ENCODE measurements at places on chromosomes 7 and 10.

DNA sequence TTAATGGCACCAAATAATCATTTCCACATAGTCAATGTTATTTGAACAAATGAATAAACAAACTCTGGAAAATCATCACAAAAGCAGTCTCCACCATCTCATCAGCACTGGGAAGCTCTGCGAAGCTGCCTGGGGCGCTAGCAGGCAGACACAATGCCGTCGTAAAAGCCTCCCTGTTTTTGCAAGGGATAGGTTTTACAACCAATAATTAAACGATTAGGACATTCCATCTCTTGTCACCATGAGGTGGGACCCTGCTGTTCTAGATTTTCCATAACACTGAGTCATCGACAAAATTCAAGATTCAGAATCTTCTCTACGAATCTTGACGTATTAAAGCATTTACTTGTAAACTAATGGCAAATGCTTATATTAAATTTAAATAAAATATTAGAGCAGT is 172.8 kb upstream of the AKR1E2 start:
- no peak for DNase-seq

DNA sequence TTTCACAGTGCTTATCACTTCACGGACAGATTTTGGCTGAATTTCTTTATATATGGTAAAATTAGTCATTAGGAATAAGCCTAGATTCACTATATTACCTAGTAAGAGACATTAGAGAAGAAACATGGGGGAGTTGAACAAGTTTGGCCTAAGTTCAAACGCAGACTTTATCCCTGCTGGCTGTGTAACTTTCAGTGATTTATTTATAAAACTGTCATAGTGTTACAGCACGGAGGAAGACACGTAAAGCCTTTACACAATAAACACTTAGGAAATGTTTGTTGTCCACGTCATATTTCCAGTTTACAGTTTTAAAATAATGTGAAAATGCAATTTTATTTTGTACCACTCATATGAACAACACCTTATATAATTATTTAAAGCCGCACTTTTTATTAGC is 661.5 kb downstream of the MAGI2 start:
- no peak for DNase-seq

DNA sequence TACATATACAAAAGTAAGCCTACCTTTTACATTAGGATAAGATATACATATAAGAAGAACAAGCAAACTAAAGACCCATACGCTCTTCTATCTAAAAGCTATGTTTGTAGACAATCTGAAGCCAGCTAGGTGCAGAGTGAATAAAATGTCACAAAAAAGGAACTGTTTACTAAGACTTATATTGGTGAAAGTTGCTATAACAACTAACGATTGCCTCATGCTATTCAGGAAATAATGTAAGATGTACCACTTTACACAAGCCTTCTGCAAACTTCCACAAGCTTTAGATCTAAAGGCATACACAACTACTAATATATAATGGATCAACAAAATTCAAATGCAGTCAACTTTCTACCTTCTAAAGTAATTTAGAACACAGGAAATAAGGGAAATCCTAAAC is 175.1 kb downstream of the SRPK2 start:
- no peak for DNase-seq

DNA sequence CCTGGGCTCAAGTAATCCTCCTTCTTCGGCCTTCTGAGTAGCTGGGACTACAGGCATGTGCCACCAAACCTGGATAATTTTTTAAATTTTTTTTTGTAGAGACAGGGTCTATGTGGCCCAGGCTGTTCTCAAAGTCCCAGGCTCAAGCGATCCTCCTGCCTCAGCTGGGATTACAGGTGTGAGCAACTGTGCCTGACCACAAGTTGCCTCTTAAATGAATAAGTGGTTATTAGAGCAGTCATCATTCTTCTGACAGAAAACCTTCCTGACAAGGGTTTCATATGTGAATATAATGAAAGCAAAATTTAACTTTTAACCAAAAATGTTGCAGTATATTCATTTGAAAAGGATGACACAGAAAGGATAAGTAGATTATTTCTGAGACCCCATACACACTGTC is 532.5 kb downstream of the GRM8 start:
- no peak for DNase-seq

- no peak for DNase-seq
These were observed 325.4 kb upstream of the SEMA3C start for GRCh38 chr7:81244224-81244623.
